Cardiac muscle cell (in vitro differentiated cells and primary cell): ENCODE measurements at places on chromosomes 1 and 21. TPM values are rescaled to one million over a fixed set of nuclear protein-coding genes. Genes with fewer than 3 reads are reported as not detected.

GRCh38 chr21:38334866-38335265, 78.1 kb downstream of the KCNJ15 start:
- no peak for DNase-seq

TNFRSF1B gene
- 0.27 TPM in 1 of 2 replicates, not detected in the other for total RNA-seq

DNA sequence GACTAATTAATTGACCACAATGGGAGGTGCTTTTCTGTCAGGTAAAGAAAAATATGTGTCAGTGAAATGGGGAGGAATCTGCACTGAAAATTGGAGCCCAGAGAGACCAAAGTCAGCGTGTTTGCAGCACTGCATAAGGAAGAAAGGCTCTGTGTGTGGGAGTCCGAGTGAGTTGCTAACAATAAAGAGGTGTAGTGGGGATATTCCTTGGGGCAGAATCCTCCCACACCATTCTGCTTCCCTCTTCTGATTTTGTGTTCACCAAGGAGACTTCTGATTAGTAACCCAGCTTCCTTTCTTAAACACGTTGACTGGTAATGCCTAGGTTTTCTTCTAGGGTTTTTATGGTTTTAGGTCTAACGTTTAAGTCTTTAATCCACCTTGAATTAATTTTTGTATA, 240.5 kb downstream of the RPS6KC1 start:
- DNase-seq = no peak

- DNase-seq = peak; percentile 25
These were observed 33.3 kb downstream of the PTPRF start for GRCh38 chr1:43563876-43564539.

GRCh38 chr1:28091043-28091781, 2.8 kb upstream of the EYA3 start:
- DNase-seq = peak; percentile 76

DNA sequence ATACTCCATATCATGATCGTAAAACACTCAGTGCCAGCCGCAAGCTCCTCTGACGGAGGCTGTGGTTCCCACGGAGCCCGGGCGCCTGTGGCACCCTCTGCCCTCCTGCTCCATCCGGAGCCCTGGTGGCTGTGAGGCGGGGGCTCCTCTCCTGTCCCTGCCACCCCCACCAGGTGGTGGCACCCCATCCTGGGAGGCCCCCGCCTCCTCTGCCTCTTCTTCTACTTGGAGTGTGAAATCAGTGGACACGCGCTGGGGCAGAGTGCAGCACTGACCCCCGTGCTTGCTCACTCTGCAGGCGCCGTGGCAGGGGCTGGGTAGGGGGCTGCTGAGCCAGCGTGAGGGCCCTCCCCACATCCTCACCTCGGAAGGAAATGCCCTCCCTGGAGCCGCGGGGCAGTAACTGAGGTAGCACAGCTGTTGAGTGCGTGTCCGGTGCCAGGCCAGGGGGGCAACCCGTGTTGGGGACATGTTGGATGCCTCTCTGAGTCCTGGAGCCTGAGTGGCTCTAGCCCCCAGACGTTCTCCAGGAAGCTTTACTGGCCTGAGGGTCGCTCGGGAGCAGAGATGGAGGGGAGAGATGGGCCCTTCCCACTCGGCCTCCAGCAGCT, 58.7 kb upstream of the ABCG1 start:
- DNase-seq = no peak

ROR1 gene
- total RNA-seq = 28.0 and 47.8 TPM in 2 replicates

GRCh38 chr1:245246433-245246832, 91.6 kb downstream of the KIF26B start:
- DNase-seq = no peak

DNA sequence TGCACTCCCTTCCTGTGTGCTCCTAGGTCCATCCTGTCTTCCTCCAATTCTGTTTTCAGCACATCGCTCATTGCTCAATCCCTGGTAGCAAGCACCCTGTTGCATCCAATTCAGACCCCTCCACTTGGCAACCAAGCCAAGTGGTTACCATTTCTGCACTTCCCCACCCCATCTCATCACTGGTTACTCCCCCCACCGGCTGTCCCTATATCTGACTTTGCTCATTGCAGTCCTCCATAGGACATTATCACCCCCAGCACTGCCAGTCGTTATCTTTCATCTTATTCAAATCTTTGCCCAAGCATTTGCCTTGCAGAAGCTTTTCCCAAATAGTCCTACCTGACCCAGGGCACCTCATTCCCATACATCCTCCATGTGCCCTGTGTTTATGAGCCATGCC, 2.1 kb upstream of the TMEM9 start:
- DNase-seq = no peak

REN gene
- total RNA-seq = 0.39 TPM in 1 of 2 replicates, not detected in the other

DNA sequence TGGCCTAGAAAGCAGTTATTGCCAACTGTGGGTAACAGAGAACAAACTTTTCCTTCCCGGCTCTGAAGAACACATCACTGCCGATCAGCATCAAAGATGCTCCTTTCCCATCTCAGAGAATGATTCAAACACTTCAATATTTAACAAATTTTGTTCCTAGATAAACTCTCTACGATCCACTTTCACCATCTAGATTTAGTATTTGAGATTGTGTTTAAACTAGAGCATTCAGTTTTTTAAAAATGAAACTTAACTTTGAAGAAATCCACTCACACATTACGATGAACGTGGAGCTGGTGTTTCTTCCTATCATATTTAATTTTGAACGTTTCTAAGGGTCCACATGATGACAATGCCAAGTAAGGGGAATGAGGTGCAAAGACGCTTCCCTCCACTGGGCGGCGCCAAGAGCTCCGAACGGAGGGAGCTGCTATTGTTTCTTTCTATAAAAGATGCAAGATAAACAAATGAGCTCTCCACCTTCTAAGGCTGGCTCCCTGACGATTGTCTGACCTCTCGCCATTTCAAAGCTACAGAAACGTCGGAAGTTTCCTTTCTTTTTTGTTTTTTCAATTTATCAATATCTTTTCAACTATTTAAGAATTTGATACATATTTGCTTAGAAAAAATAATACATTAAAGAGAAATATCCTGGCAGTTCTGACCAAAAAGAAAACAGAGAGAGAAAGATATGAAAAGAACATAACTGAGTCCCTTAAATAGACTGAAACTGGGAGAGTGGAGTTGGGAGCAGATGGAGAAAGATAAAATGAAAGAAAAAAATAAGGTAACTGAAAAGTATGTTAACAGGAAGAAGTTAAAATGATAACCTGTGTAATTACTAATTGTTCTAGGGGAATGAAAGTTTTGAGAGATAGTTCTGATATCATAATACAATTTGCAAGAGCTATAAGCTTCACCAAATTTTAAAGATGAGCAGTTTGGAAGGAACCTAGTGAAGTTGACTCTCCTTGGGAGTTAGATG, 4.4 kb upstream of the BARHL2 start:
- DNase-seq = peak; percentile 72

OR10X1 gene
- not detected in 2 replicates for total RNA-seq

DNA sequence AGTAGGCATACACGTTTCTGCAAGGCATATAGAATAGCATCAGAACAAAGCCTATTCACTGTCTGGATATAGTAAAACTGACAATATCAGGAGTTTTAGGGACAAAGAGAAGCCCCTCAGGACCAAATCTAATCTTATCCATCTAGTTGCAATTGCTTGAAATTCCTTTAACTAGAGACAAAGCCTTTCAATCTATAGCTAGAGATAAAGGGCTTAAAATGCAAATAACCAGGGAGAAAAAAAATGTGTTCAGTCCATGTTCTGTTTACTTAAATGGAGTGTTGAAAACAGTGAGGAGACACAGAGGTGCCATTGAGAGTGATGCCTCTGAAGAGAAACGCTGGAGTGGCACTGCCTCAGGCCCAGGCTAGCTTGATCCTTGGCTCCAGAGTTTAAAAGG, 286.1 kb downstream of the DPYD start:
- DNase-seq = no peak
